ENCODE measurements at places on chromosomes 3 and 15.

DNA sequence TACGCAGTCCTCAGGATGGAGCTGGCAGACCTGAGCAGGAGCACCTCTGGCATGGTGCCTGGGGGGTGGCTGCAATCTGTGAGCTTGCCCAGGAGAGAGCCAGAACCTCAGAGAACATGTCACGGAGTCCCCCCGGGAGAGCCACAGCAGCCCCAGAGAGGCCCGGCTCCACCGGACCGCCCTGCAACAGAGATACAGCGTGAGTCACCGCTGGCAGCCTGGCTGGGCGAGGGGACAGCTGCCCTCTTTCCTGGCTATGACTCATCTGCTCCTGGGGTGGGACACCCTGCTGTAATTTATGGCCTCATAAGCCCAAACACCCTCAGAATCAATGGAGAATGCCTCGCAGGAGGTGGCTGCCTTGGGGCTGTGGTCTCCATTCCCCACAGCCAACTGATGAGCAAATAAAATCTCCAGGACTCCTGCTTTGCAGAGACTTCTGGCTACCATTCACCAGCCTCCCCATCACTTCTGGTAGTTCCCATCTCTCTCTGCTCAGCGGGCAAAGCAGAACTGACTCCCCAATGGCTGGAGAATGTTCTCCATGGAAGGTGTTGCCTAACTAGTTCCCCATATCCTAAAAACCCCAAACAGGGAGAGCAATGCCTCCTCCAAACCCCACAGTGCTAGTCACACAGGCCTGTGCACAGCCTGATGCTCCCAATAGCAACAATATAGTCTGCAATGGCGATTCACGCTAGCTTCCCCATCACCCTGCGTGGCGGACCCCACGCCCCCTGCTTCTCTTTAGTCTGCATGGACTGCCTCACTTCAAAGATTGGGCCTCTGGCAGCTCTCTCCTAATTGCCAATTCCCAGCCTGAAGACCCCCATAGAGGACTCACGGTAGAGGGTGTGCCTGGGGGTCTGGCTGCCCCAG lies 21.6 kb downstream of the ACSBG1 start:
- DNase-seq = no peak

GRCh38 chr15:35505141-35505540 lies 40.8 kb downstream of the DPH6 start:
- no peak for DNase-seq

GRCh38 chr15:91142106-91142744 lies 42.2 kb downstream of the SV2B start:
- DNase-seq = no peak

- no peak for DNase-seq
Measured at GRCh38 chr3:139327861-139328260, 16.0 kb upstream of the MRPS22 start.

DNA sequence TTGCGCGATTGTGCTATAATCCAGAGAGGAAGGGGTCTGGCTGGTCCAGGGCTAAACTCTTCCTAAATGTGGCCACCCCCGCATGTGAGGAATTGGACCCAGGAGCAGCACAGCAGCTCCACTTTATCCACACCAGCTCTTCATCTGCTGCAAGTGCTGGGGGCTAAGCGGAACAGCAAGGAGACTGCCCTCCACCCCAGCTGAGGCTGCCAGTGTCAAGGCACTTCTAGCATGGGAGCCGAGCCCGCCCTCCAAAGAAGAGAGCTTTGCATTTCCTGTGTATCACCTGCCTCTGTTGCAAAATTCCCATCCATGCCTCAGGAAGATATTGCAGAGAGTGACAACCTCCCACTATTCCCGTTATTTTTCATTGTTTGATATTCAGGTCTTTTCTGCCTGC lies 333.6 kb downstream of the ARRDC4 start:
- no peak for DNase-seq

DNA sequence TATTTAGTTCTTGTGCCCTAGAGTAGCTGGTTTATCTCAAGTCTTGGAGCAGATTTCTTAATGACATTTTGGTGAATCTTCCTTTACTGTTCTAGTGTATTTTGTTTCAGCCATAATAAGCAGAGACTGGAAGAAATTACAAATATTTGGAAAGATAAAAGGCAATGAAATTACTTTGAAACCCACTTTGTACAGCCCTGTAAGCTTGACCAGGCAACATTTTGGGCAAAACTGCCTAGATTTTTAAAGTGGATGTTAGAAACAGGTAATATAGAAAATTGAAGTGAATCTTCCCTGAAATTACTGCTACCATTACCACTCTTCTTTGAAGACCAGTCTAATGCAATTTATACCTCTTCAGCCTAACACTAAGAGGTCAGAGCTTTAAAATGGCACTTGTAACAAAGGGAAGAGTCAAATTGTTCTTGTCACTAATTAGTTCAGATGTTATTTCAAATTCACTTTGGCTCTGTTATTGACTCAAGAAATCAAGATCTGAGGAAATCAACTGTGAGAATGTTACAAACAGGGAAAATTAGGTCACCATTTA lies 589.4 kb downstream of the NLGN1 start:
- DNase-seq = no peak

DNA sequence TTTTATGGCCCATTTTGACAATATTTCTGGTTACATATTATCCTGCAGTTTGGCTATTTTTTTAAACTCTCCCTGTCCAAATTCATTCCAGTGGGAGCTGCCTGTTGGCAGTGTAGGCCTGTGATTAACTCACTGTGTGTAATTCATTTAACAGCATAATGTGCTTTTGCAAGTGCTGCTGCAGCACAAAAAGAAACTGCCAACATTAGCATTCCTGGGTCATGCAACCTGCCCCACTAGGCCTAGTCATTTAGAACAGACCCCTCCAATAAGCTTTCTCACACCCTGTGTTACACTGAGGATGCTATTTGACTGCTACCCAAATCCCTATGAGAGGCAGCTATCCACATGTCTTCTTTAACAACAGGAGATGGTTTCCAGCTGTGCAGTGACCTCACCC lies 251.2 kb upstream of the UBE2E2 start:
- DNase-seq = no peak

DNA sequence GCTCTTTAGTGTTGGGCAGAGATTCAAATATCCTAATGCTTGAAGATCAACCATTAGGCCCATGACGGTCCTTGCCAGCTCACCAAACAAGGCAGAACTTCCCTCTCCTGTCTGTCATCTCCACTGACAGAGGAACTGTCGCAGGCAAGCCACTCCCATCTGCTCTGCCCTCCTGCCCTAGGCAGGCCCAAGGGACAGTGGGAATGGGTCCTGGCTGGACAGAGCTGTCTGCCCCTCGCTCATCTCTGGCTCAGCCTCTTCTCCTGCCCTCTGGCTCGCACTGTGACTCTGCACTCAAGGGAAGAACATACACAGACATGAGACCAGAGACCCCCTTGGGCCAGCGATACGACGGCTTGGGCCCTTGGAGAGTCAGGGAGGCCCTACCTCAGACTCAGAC lies 7.6 kb upstream of the MUSTN1 start:
- no peak for DNase-seq

DNA sequence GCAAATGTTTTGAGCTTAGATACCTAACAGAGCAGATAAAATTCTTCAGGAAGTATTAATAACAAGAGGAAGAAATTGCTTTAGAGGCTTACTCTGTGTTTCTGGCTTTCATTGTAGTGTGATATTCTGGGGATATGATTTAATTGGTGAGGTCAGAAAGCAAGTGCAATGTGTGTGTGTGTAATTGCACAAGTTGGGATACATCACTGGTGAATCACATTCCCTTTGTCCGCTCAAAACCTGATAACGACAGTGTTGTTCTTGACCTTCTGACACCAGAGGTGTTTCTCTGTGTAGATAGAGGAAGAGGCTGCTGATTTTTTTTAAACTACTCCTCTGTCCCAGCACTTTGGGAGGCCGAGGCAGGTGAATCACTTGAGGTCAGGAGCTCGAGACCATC lies 161.1 kb downstream of the CACNA2D3 start:
- DNase-seq = no peak

GRCh38 chr3:43644443-43644842 lies 22.6 kb upstream of the ANO10 start:
- no peak for DNase-seq

- DNase-seq = no peak
Measured at GRCh38 chr3:193841581-193841980, 248.6 kb downstream of the OPA1 start.

DNA sequence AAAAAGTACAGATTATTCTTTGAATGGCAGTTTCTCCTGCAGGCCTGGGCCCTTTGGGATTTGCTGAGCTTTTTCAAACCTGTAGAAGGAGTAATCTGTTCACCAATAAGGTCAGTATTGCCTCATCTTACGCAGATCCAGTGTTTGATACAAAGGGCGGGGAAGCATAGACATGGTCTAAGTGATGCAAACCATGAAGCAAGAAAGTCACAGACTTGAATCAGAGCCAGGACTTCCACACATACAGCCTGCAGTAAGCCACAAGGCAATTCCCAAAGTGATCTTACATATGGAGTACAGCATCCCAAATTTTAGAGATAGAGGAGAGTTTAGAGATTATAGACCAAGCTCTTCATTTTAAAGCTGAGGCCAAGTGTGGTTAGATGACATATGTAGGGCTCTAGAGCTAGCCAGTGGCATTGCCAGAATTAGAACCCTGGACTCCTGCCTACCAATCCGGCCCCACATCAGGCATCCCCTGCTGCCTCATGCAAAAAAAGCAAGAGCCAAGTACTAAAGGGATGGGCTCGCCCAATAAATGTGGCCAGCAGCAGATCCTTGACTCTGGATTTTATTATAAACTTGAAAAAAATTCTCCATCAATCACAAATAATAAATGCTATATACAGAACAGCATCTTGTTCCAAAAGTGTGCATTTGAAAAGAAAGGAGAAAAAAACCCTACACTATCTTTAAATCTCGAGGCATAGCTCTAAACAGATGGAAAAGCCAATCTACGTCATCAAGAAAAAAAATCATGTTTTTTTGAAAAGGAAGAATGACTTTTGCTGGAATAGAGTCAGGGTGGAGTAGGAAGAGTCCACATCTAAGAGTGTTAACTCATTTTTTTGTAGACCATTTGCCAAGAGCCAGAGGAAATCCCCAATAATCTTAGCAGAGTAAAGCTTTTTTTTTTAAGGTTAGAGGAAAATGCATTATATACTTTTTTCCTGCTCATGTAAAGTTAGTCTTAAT lies 24.0 kb downstream of the ABI3BP start:
- DNase-seq = no peak

GRCh38 chr3:151638555-151639417 lies 94.9 kb upstream of the AADACL2 start:
- DNase-seq = no peak

DNA sequence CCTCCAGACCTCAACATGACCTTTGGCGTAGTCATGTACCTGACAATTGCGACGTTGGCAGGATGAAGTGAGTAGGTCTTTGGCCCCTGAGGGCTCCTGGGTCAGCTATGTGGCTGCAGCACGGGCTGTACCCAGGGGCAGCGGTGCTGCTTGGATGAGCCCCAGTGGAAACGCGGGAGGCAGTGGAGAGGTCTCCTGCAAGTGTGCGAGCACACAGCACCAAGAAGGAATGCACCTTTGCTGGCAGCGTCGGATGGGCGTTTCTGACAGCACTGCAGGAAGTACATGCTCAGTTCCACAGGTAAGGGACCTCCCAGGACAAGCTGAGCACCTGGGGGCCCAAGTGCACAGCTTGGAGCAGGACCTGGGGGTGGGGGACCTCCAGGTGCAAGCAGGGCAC lies 67.4 kb upstream of the UNC13C start:
- no peak for DNase-seq

GRCh38 chr3:142973217-142974009 lies 9.9 kb upstream of the PAQR9 start:
- DNase-seq = no peak

GRCh38 chr3:193594946-193595689 lies 2.1 kb downstream of the OPA1 start:
- DNase-seq = no peak

DNA sequence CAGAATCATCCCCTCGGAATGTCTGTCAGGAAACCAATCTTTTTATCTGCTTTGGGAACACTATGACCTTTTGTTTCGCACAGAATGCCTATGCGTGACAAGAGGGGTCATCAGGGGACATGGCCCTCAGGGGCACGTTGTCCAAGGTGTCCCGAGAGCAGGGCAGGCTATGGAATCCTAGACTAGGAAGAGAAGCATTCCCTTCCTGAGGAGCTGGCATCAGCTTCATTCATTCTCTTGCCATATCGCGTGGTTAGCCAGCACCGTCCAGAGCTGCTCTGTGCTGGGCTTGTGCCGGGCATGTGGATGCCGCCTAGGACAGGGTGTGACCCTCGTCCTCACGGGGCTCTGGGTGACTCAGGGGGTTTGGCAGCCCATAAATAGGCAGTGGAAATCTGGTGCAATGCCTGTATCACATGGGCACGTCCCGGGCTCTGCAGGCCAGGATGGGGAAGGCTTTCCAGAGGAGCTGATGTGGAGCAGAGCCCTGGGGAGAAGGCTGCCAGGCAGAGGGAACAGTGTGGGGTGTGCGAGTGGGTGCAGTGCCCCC lies 117.8 kb downstream of the TMEM266 start:
- no peak for DNase-seq

DNA sequence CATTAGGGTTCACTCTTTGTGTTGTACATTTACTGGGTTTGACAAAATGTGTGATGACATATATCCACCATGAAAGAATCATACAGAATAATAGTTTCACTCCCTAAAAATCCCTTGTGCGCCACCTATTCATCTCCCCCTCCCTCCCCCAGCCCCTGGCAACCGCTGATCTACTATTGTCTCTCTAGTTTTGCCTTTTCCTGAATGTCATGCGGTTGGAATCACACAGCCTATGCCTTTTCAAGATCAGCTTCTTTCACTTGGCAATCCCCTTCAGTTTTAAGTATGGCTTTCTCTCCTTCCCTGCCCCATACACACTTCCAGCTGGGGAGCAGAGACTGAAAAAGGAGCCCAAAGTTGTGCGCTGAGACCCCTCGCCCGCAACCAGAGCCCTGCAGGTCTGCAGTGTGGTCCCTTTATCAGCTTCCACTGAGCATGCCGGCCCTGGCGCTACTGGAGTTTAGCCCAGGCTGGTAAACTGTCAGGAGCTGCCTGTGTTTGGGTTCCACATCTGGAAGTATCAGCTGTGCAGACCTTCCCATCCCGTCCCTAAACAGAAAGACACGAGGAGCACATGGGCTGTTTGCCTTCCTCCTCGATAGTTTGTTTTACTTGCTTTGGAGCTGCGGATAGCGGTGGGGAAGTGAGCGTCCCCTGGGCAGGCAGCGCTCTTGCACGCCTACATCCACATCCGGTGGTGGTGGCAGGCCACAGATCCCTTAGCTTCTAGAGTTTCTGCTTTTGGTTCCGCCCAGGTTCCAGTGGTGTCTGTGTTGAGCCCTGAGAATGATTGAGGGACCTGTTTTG lies 12.3 kb downstream of the BOC start:
- peak; percentile 46 for DNase-seq

DNA sequence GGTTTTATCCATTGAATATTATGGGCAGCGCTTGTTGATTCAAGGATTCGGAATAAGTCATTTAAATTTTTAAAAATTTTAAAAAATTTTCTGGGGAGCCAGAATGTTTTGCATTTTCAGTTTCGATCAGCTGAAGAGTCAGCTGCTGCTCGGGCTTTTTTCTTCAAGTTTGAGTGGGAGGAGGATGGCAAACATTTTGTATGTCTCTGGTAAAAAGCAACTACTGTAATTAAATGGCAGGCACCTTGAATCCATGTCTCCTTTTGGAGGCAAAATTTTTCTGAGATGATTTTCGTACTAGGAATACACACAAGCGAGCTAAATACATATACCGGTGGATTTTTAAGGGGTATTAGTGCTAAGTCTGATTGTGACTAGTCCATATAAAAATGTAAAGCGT lies 612 bp downstream of the C3orf38 start:
- DNase-seq = peak; percentile 10

- DNase-seq = no peak
Measured at GRCh38 chr15:91922646-91923547, 69.4 kb downstream of the SLCO3A1 start.

- DNase-seq = no peak
Measured at GRCh38 chr15:82919231-82919886, 33.2 kb downstream of the HOMER2 start.

- DNase-seq = no peak
Measured at GRCh38 chr3:46423588-46423987, 16.5 kb downstream of the CCRL2 start.
